ENCODE measurements at places on chromosomes 1 and 21.

- DNase-seq, result no peak
Observed at GRCh38 chr1:114219172-114219868, 65.7 kb upstream of the SYT6 start.

- no peak for DNase-seq
Observed at GRCh38 chr21:43812139-43812821, 22.9 kb downstream of the RRP1 start.

DNA sequence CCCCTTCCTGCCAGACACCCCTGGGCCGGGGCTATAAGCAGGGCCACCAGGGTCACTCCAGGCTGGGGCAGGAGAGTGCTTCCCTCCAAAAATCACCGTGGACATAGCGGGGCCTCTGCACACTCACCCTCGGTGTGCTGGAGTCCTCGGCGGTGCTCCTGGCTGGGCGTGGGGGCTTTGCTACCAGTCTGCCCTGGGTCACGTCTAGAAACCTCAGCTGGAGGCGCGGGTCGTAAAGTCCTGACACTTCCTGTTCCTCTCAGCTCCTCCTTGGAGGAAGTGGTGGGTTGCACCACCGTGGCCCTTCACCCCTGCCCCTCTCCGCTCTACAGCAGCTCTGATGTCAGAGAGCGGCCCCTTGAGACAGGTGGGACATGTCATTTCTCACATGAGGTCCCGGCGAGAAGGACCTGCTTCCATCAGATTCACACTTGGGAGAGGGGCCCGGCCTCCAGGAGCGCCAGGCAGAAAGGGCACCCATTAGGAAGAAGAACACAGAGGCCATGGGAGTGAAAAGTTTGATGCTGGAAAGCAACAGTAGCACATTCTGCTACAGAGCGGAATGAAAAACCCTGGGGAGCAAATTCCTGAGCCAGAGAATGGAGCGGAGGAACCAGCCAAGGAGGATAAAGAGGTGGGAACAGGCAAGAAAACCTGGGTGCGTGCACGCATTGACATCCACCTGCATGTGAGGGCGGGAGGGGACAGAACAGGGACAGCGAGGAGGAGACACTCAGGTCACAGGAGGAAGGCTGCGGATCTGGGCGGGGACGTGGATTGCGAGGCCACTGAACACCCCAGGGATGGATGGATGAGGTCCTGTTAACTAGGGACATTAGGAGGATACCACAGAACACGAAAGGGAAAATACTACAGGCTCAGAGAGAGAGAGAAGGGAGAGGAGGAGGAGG lies at the start of gene ITGB2:
ITGB2 (minus strand) TSS at position 206 of the 911 bp plus-strand sequence. CDS start 10,117 bp downstream, outside the sequence.
- peak; percentile 25 for DNase-seq

GRCh38 chr1:224196813-224197600 lies 14.0 kb downstream of the DEGS1 start:
- DNase-seq, result no peak

DNA sequence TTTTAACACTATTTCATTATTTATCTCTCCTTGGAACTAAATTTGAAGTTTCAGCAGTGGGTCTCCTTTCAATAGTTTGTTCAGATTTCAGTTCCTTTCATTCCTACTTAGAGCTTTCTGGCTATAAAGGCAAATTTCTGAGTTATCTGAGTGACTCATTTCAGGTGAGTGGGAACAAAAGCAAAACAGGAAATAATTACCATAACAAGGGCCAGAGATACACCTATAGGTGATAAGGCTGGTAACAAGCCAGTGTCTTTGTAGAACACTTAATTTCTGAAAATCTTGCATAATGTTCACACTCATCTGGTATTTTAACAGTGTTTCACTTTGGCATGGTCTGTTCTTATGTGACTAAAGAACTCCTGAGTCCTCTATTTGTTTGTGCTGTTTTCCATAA lies 64.5 kb upstream of the PRRC2C start:
- DNase-seq, result no peak

Data from hematopoietic multipotent progenitor cell treated with erythropoietin and hydrocortisone succinate and interleukin-3 and kit ligand, for 8 days (in vitro differentiated cells).